Transverse colon (tissue), 4 donors: ENCODE measurements at places on chromosomes 3 and 15.

- H3K4me1 ChIP-seq: peaks cover 24% of the 10 kb centered on the region
- H3K4me3 ChIP-seq: no peak overlapping the region
- H3K27me3 ChIP-seq: no peaks in the 10 kb centered on the region
- DNase-seq: peak; percentile 57
- H3K36me3 ChIP-seq: no peaks in the 10 kb centered on the region
Measured at GRCh38 chr3:124992041-124992440, 57.5 kb upstream of the MUC13 start.

GRCh38 chr15:52783929-52784798, 6.0 kb downstream of the ONECUT1 start:
- no peak overlapping the region for H3K4me3 ChIP-seq
- H3K27ac ChIP-seq: no peak overlapping the region
- H3K4me1 ChIP-seq: peaks cover 32% of the 10 kb centered on the region
- no peaks in the 10 kb centered on the region for H3K36me3 ChIP-seq
- peaks cover 98% of the 10 kb centered on the region for H3K27me3 ChIP-seq
- no peak for DNase-seq

DNA sequence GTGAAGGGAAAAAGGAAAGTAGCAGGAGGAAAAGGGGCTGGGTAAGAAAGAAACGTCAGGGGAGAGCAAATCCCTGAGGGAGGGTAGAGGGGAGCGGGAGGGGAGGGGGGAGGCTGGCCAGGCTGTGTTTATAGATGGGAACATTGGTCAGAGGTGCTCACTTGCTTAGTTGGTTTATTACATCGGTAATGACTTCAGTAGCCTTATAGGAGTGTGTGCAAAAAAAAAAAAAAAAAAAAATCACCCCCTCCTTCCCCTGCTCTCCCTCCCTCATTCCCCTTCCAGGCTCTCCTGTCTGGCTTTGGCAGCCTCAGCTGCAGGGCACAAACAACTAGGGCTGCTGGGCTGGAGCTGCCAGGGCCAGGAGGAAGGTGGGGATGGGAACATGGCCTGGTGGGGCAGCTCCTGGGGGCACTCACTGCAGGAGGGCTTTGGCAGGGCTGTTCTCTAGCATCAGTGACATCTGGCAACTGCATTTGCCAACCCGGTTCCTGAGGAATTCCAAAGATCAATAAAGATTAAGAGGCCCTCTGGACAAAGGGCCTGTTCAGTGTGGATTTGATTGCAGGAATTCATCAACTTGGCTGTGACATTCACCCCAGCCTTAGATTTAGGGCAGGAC, 334.5 kb upstream of the FRG2C start:
- H3K27ac ChIP-seq: no peak overlapping the region
- no peaks in the 10 kb centered on the region for H3K36me3 ChIP-seq
- no peak for DNase-seq
- H3K4me1 ChIP-seq: no peaks in the 10 kb centered on the region

- H3K27me3 ChIP-seq: no peaks in the 10 kb centered on the region
- peak overlapping the region; percentile 39 for H3K27ac ChIP-seq
- H3K4me3 ChIP-seq: no peak overlapping the region
- no peaks in the 10 kb centered on the region for H3K36me3 ChIP-seq
Measured at GRCh38 chr3:171801738-171802589, 8.3 kb downstream of the PLD1 start.

GRCh38 chr3:72665103-72665502, 183.1 kb downstream of the SHQ1 start:
- no peaks in the 10 kb centered on the region for H3K27me3 ChIP-seq
- no peak for DNase-seq
- H3K4me1 ChIP-seq: no peaks in the 10 kb centered on the region
- H3K4me3 ChIP-seq: no peak overlapping the region
- H3K27ac ChIP-seq: no peak overlapping the region
